ENCODE measurements at places on chromosomes 16 and 17.

DNA sequence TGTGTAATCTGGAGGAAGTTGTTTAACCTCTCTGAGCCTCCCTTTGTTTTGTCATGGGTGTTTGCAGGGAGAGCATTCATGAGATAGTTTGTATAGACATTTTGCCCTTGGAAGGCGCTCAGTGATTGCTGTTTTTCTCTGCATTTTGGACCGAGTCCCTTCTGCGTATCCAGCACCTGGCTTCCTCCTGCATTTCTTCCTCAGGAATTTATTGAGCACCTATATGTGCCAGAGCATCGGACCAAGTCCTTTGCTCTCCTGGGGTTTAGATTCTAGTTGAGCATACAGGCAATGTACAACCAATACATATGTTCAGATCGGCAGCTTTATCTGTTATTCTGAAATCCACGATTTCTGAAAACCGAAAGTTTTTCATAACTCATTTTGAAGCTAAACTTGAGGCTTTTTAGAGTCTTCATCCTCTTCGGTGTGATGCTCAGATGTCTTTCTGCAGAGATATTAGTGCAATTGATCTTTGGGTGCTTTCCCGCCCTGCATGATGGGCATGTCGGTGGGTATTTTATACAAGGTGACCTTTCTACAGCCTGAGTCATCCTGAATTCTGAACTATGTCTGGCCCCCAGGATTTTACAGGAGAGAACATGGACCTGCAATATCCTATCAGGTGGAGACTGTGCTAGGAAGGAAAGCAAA, 4.1 kb downstream of the IL4R start:
- DNase-seq, result no peak

DNA sequence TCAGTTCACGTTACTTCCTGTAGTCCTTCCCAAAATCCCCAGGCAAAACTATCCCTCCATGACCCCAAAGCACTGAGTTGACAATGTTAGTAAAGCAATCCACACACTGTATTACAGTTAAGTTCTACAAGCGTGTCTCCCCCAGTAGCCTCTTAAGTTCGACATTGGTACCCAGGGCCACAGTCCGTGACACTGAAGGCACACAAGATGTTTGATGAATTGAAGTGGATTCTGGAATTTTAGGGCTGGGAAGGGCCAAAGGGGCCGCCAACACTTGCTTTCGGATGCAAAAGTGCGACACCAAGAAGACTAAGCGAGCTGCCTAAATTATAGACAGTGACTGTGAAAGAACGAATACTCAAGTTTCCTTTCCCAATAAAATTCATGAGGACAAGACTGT, 1.5 kb downstream of the VPS35 start:
- no peak for DNase-seq

DNA sequence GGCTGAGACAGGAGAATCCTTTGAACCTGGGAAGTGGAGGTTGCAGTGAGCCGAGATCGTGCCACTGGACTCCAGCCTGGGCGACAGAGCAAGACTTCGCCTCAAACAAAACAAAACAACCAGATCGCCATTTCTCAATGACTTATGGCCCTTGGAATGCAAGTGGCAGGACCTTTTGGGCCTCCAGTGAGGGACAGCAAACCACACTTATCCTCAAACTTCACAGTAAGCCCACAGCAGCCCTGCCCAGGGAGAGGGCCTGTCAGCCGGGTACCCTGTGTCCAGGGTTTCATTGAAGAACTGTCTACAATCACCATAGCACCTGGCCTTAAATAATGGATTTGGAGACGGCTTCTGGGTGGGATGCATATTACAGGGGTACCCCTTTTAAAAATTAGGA, 11.7 kb downstream of the TRAF4 start:
- DNase-seq, result no peak

GRCh38 chr17:14091367-14091766, 22.1 kb downstream of the COX10 start:
- DNase-seq, result no peak

DNA sequence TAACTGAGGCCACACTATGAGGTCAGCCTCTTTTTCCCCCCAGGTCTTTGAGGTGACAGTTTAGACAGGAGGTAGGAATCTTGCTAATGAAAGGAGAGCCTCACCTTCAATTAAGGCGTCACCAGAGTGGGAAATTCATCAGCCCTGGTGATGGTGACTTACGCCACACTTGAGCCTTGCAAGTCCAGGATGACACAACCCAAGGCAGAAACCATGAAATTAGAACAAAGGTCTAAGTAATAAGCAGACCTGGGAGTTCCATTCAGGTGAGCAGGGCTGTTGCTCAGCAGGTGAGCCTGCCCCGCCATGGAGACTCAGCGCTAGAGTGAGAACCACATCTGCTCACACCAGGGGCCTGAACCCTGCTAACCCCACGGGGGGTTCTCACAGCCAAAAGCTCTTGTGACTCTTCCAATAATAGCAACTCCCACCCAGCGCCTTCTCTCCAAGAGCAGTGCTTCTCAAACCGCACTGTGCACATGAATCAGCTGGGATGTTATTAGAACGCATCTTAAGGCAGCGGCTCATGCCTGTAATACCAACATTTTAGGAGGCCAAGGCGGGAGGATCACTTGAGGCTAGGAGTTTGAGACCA, 28.7 kb upstream of the KIFC3 start:
- no peak for DNase-seq

- DNase-seq, result no peak
Measured at GRCh38 chr17:82304826-82305726, 12.3 kb downstream of the CD7 start.

DNA sequence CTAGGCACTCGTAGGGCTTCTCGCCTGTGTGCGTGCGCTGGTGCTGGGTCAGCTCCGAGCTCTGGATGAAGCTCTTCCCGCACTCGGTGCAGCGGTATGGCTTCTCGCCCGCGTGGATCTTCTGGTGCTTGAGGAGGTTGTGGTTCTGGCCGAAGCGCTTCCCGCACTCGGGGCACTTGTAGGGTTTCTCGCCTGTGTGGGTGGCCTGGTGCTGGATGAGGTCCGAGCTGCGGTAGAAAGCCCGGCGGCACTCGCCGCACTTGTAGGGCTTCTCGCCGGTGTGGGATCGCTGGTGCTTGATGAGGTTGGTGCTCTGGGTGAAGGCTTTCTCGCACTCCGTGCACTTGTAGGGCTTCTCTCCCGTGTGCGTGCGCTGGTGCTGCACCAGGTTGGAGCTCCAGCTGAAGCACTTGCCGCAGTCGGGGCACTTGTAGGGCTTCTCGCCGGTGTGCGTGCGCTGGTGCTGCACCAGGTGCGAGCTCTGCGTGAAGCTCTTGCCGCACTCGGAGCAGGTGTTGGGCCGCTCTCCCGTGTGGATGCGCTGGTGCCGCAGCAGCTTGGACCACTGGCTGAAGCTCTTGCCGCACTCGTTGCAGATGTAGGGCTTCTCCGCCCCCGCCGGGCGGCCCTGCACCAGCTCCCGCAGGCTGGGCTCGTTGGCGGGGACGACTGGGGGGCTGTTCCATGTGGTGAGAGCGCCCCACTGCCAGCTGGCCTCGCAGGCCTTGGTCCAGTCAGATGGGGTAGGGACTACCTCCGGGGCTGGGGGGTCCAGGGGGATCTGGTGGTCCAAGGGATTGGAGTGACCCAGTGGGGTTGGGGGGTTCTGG, 3.5 kb downstream of the ZNF629 start:
- DNase-seq, result no peak

DNA sequence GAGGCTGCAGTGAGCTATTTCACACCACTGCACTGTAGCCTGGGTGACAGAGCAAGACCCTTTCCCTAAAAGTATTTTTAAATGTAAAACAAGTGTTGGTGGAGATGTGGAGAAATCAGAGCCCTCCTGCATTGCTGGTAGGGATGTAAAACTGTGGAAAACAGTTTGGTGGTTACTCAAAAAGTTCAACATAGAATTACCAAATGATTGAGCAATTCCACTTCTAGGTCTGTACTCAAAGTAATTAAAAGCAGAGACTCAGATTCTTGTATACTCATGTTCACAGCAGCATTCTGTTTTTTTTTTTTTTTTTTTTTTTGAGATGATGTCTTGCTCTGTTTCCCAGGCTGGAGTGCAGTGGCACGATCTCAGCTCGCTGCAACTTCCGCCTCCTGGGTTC, 141.8 kb downstream of the PITPNC1 start:
- DNase-seq, result no peak

GRCh38 chr16:8554881-8555280, 35.4 kb downstream of the TMEM114 start:
- no peak for DNase-seq

- no peak for DNase-seq
Measured at GRCh38 chr17:51580869-51581268, 320.5 kb downstream of the UTP18 start.

- no peak for DNase-seq
Measured at GRCh38 chr17:66364990-66365490, 62.6 kb downstream of the PRKCA start.

GRCh38 chr16:88759245-88759975, 25.6 kb downstream of the PIEZO1 start:
- DNase-seq, result no peak

- no peak for DNase-seq
Measured at GRCh38 chr16:70377782-70378181, 31.1 kb downstream of the DDX19A start.

GRCh38 chr16:69029121-69029520, 76.3 kb upstream of the HAS3 start:
- no peak for DNase-seq

GRCh38 chr17:76654408-76654807, 10.9 kb upstream of the ST6GALNAC1 start:
- no peak for DNase-seq

- DNase-seq, result no peak
Measured at GRCh38 chr17:3796822-3797170, 4.2 kb downstream of the ITGAE start.

DNA sequence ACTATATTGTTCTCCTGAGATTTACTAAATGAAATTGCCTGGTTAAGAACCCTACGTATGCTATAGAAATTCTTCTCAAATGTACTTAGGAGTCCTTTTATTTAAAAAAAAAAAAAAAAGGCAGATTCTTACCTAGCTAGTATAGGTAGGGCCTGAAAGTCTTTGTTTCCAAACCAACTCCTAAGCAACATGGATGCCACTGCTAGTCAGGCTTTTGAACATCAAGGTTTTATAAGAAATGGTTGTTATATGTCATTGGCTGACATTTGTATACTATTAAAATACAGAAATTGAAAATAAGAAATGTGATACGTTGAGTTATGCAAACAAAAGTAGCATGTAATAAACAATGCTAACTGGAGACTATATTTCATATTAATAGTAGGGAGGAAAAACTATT, 1.2 kb downstream of the EVI2A start:
- no peak for DNase-seq

- DNase-seq, result no peak
Measured at GRCh38 chr16:1338855-1339675, 5.6 kb downstream of the BAIAP3 start.

GRCh38 chr17:76681222-76682137, 29.3 kb downstream of the MXRA7 start:
- peak; percentile 36 for DNase-seq

DNA sequence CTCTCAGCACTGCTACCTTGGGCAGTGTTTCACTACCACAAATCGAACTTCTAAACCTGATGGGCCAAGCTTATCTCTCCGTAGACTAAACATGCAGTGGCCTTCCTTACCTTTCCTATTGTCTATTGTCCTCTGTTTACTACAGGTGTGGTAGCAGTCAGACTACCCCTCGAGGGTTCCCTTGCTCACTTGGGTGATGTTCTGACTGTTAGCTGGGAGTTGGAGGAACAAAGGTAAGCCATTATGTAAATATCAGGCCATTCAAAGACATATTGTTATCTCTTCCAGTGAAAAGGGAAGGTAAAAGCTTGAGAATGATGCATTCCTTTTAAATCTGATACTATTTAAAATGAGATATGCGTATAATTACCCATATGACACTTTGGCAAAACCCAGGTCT, 828.3 kb upstream of the EEF2KMT start:
- no peak for DNase-seq

- no peak for DNase-seq
Measured at GRCh38 chr16:50498431-50499155, 49.6 kb upstream of the NKD1 start.

DNA sequence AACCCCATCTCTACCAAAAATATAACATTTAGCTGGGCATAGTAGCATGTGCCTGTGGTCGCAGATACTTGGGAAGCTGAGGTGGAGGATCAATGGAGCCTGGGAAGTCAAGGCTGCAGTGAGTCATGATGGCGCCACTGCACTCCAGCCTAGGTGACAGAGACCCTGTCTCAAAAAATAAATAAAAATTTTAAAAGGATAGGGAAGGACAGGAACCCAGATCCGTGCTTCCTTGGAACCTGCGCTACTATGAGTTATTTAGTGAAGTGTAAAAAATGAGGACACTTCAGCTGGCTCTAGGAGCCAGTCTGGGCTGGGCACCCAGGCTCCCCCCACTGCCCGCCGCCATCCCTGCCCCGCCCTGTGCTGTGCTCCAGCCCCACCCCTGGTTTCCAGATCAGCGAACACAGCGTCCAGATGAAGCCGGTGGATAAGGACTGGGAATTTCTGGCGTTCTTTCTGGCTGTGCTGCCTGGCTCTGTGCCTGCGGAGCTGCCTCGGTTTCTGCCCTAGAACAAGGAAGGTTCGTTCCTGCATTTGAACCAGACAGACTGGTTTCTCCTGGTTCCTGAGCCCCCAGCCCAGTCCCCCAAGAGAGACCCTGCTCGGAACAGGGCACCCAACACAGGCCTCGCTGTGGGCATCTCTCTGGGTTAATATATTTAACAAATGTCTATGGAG, 18.5 kb downstream of the PLLP start:
- DNase-seq, result no peak

DNA sequence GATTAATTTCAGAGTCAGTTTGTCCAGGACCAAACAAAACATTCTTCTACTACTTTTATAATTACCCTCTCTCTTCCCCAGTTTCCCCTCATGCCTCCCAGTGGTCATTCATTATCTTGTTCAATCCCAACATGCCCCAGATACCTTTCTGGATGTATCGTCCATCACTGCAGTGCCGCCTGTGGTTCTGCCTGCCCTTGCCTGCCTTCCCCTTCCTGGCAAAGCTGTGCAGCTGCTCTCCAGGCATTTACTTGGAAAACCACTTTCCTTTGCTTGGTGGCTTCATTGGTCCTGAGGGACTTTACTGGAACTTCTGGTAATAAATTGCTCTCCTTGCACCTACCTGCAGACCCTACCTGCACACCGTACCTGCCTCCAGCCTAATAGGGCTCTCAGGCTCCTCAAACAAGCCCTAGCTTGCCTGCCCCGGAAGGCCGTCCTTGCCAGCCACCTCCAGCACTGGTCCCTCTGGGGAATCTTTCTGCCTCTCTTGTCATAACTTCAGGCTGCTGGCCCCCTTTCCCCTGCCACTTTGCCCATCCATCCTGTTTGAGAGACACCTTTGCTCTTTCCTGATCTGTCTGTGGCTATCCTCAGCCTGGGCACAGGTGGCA, 19.5 kb upstream of the MSI2 start:
- DNase-seq, result no peak

DNA sequence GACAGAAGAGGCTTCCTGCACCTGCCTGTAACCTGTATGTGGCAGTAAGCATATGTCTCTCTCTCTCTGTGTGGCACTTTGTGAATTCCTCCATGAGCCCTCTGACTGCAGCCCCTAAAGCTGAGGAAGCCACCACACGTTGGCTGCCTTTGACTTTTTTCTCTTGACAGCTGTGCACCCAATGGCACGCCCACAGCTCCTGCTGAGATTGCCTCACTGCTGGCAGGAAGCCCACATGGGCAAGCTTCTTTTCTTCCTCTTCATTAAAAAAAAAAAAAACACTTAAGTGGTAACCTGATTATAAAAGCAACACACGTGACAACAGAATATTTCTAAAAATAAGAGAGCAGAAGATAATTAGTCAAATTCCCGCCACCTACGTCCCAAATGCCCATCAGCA, 34.0 kb upstream of the PIRT start:
- DNase-seq, result no peak

GRCh38 chr16:6957681-6958080, 375.0 kb upstream of the RBFOX1 start:
- DNase-seq, result no peak
